Activated naive CD8-positive, alpha-beta T cell treated with anti-CD3 and anti-CD28 coated beads, Interleukin-2, amount 50 U/mL, for 24 hours (primary cell): ENCODE measurements at places on chromosomes 2 and 18.

DNA sequence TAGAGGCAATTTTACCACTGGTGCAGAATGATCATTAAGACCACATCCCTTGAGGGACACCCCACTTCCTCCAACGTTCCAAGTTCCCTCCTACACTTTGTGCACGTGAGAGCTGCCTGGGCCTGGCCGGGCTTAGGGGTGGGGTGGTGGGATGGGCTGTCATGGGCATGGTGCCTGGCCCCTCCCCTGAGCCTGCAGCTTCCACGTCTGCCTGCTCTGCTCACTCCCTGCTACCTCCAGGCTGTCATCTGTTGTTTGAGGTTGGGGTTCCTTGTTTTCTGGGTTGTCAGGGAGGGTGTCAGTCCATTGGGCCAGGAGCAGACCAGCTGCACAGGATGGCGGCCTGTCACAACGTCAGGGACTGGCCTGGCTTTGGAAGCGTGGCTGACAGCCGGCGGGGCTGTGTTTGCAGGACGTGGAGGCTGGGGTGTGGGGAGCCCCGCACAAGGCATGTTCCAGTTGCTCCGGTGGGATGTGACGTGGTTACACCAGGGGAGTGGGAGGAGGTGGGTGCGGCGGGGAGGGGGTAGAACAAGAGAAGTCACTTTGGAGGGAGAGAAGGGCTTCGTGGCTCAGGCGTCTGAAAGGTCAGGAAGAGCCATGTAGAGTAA, 72.3 kb downstream of the RTP5 start:
- DNase-seq = no peak

DNA sequence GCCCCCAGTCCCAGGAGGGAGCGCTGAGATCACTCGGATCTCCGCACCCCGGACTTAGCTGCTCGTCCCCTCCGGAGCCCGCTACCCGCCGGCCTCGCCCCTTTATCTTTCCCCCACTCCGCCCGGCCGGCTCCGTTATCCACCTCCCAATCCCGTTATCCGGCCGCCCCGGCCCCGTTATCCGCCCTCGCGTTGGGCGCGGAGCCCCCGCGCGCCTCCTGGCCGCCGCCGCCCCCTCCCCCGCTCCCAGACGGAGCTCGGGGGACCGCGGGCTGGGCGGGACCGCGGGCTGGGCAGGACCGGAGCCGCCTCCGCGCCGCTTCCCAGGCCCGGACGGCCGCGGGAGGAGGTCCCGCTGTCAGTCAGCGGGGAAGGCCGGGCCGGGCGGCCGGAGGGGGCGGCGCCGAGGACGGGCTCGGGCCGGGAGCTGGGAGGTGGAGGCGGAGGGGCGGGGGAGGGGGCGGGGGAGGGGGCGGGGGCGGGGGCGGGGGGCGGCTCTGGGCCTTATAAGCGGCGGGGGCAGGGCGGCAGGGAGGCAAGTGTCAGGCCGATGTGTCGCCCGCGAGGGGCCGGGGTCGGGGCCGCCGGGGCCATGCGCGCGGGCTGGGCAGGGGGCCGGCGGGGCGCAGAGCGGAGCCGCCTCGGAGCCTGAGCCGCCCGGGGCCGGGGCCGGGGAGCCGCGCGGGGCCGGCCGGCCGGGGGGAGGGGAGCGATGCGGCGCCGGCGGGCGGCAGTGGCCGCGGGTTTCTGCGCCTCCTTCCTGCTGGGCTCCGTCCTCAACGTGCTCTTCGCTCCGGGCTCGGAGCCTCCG, at the start of gene PKDCC:
Gene PKDCC (plus strand): TSS at position 534 of the 811 bp plus-strand sequence. CDS start 179 bp downstream, at position 713.
- DNase-seq = peak; percentile 5

DNA sequence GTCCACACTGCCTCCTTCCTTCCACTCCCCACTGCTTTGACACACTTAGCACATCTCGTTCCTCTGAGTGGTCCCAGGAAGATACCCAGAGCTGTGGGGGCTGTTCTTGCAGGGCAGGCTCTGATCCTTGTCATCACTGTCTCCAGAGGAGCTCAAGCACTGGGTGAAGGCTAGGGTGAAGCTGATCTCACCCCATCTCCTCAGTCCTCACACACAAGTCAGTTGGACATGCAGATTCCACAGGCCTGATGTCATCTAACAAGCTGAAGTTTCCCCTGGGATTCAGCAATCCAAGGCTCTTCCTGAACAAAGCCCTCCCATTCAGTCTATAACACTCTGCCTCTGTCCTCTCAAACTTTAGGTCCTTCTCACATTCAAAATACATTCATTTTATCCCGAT, 90.6 kb upstream of the RAB6C start:
- no peak for DNase-seq

DNA sequence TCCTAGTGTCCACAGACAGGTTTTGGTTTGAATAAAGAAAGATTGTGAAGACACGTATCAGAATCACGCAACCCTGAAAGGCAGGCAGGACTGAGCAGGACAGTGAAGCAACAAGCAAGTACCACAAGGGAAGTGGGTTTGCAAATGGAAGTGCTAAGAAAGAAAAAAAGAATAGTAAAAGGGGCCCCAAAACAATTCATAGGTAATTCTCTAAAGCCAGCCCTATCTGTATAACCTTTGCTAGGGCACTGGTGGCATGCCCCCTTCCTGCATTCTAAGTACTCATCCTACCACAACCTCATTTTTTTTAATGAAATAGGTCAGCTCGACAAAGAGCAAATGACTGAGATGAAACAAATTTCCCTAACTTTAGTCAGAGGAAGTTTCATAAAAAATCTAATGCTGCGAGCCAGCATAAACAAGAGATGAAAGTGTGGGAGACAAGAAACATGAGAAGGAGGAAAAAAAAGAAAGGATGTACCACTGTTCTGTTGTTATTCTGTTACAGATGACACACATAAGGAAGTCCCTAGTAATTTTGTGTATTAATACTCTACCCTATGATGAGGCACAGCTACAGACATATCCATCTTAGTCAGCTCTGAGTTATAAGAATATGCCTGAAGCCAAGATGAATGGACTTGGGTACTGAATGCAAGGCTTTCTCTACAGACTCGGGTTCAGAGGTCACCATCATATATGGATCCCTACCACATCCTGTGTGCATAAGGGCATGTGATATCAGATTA, 32.2 kb downstream of the IKZF2 start:
- peak; percentile 15 for DNase-seq

DNA sequence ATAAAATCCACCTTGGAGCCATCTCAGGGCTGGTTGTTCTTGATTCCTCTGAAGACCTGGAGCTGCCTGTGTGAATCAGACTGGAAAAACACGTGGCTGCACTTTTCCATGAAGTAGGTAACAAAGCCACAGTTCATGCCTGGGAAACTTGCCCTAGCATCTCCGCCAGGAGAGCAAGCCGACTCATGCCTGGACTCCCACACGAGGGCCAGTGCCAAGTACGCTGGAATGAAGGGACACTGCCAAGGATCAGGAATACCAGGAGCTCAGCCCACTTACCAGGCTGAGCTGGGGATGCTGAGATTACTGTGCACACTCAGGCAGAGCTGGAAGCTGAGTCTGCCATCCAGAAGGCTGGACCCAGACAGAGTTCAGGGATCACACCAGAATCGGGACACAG, 10.9 kb upstream of the FHL2 start:
- DNase-seq = no peak
